ENCODE measurements at places on chromosomes 16 and 17.

DNA sequence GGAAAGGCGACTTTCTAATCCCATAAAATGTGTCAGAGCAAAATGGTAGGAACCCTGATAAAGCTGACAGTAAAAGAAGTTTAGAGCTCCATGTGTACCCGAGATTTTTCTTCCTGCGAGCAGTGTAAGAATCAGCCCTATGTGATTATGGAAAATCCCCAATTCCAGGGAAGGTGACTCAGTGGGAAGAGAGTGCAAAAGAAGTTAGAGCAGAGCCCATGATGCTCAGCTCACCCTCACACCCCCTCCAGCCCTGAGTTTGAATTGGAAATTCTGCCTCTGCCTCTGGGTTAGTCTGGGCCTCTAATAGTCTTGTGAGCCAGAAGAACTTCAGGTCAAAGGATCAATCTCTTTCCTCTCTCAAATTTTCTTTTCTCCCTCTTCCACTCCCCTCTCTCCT lies 12.5 kb downstream of the C17orf78 start:
- peak; percentile 63 for DNase-seq

GRCh38 chr17:66964930-66965800 lies 658 bp downstream of the CACNG4 start:
- DNase-seq: peak; percentile 26

GRCh38 chr16:57708168-57708567 lies 13.6 kb downstream of the DRC7 start:
- peak; percentile 16 for DNase-seq

- DNase-seq: no peak
Measured at GRCh38 chr17:66950325-66950724, 14.2 kb upstream of the CACNG4 start.

- no peak for DNase-seq
Measured at GRCh38 chr17:11035681-11036080, 197.8 kb upstream of the PIRT start.

GRCh38 chr17:53186001-53186400 lies 636.7 kb upstream of the KIF2B start:
- peak; percentile 31 for DNase-seq

DNA sequence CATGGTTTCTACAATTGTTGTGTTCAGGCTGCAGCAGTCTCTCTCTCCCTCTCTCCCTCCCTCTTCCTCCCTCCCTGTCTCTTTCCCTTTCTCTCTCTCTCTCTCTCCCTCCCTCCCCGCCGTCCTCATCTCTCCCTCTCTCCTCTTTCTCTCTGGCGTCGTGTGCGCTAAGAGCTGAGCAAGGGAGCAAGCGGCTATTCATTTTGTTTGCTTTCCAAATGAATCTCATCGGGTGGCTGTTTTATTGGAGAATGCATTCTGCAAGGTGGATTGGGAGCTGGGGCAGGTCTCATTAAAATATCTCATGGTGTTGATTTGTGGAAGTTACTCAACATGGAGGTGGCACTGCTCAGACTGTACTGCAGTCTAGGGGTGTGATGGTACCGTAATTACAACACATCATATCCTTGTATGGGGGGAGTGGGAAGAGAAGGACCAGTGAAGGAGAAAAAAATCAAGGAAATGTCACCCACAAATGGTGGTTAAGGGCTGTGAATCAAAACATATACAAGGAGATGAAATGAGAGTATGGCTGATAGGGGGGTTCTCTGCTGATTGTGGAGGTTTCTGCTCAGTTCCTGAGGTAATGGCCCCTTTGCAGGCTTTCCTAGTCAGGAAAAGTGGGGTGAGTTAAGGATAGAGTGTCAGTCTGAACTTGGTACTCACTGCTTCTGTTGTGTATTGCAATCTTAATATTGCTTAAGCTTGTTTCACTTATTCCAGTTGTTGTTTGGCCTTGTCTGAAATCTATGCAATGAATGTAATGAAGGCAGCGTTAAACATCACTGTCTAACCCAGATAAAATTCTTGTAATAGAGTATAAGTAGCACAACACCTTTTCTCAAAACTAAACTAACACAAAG lies 2.7 kb downstream of the MSL1 start:
- peak; percentile 46 for DNase-seq

DNA sequence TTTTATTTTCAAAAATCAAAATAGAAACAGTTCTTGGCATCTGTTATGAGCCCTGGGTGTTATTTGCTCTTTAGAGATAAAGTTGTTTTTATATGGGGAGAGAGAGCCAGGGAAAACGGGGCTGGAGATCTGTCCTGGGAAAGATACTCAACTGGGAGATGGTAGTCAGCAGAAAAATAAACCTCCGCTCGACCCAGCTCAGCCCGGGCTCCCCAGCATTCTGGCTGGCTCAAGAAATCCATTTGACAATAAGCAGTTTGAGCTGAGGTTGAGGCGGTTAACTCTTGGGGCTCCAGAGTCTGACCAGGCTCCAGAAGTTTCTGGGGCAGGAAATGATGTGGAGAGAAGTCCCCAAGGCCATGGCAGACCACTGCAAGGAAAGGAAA lies 151.9 kb downstream of the IRX5 start:
- DNase-seq: no peak

DNA sequence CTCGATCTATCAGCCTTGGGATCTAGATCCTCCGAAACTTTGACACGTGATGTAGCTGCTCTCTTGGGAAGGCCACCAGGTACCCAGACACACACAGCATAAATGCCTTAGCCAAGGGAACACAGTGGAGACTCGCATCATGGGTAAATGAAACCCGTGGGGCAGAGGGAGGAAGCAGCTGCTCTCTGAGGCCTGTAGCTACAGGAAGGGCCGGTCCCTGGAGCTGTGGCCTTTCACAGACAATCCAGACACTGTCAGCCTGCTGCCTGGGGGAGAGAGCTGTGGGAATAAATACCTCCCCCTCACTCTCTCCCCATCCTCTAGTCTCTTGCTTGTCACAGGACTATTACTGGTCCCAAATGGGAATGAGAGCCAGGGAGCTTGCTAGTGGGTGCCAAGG lies 351.2 kb downstream of the UTP18 start:
- no peak for DNase-seq

DNA sequence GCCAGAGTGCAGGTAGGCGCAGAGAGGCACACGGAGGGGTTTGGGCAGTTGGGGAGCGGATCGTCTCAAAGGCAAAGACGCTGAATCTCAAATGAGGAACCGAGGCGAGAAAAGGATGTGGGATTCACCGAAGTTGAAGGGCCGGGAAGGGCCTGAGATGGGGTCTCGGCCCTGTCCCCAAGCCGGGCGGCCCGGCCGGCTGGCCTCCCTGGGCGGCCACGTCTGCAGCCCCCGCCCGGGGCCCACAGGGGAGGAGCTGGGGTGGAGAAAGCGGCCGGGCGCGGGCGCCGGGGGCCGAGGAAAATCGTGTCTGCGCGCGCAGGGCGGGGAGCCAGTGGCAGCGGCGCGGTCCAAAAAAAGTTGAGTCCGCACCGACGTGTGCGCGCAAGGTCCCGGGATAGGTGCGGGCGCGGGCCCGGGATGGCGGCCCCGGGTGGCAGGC lies 458 bp downstream of the SLC12A4 start:
- peak; percentile 56 for DNase-seq

GRCh38 chr16:74372953-74373846 lies 2.9 kb upstream of the NPIPB15 start:
- no peak for DNase-seq

- no peak for DNase-seq
Measured at GRCh38 chr16:69554495-69554894, 11.3 kb upstream of the NFAT5 start.

GRCh38 chr17:37133136-37133535 lies 184.4 kb downstream of the AATF start:
- no peak for DNase-seq

DNA sequence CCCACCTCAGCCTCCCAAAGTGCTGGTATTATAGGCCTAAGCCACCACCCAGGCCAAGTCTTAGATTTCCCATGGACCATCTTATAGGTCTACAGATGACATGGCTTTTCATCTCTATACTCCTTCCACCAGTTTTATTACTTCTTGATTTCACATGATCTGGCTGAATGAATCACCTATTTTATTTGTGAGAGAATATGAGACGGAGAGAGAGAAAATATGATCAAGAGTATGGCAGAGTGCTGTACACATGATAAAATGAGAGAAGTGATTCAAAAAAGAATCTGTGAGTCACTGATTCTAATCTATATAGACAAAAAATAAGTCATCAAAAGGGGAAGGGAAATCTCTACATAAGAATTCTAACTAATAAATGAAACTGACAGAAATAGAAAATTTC lies 13.7 kb downstream of the ACSM1 start:
- peak; percentile 38 for DNase-seq

- peak; percentile 73 for DNase-seq
Measured at GRCh38 chr17:60971515-60972369, 294.1 kb downstream of the BCAS3 start.

GRCh38 chr16:11036040-11036439 lies 91.7 kb downstream of the CLEC16A start:
- DNase-seq: no peak

GRCh38 chr16:66741169-66741900 lies 10.1 kb downstream of the DYNC1LI2 start:
- DNase-seq: peak; percentile 87

GRCh38 chr16:3282103-3282729 lies 1.1 kb upstream of the ZNF263 start:
- DNase-seq: peak; percentile 78

DNA sequence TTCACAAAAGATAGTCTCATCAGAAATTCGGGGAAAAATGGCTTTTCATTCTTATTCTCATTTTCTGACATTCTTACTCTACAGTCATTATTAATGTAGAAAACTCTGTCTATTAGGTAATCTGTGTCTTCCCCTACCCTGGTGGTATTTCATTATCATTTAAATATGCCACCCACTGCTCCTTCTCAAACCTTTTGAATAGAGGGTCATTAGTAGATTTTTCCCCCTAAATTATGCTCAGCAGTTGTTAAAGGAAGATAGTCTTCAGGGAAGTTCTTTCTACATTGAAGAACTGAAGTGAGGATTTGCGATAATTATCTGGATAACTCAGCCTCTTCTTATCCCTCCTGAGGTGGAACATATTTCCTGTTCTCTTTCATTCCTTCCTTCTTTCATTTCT lies 989.5 kb upstream of the RBFOX1 start:
- DNase-seq: no peak

DNA sequence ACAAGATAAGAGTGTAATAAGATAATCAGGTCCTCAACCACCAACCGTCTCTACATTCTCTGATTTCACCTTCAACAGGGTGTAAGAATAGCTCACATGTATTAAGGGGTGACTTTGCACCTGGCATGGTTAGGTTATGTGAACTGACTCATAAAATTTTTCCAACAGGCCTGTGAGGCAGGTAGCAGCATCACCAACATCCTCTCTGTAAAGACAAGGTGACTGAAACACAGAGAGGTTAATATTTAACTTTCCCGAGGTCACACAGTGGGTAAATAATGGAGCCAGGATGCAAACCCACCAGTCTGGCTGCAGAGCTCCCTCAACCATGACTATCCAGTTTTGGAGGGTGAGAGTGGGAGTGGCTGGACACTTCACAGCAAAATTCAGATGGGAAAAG lies 317.2 kb downstream of the C16orf95 start:
- DNase-seq: no peak

- no peak for DNase-seq
Measured at GRCh38 chr16:51062039-51062438, 89.0 kb downstream of the SALL1 start.

GRCh38 chr17:77420095-77420803 lies 279.5 kb downstream of the SEC14L1 start:
- no peak for DNase-seq

GRCh38 chr17:39246274-39246673 lies 20.5 kb upstream of the STAC2 start:
- peak; percentile 37 for DNase-seq

GRCh38 chr17:38404174-38404943 lies 23.9 kb upstream of the ARHGAP23 start:
- DNase-seq: no peak

GRCh38 chr16:49414671-49415070 lies 41.1 kb downstream of the C16orf78 start:
- no peak for DNase-seq

DNA sequence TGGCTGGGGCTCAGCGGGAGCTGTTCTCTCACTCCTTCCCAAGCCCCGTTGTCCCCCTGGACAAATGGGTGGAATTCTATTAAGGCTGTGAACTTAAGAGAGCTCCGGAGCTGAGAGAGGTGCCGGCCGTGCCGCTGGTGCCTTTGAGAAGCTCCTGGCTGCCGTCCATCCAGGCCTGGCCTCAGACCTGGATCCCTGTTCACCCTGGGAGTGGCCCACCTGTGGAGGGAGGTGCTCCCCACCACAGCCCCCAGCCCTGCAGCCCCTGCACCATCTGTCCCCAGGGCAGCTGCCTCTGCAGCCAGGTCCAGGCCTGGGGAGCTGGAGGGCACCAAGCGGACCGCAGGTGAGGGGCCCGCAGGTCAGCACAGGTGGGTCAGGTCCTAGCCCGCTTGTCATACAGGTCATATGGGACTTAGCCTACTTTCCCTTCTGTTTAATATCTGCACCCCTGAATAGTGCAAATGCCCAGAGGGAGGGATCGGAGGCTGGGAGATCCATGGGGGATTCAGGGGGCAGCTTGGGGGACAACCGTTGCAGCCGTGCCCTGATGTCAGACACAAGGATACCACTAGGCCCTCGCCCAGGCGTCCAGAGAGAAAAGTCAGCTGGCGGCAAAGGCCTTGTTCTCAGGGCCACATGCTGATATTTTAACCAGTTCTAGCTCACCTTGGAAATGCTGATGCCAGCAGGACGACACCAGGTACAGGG lies 15.2 kb upstream of the METRNL start:
- no peak for DNase-seq

- peak; percentile 27 for DNase-seq
Measured at GRCh38 chr17:82655038-82655479, 6.8 kb upstream of the WDR45B start.

GRCh38 chr17:6426356-6427101 lies 8.4 kb downstream of the AIPL1 start:
- no peak for DNase-seq

DNA sequence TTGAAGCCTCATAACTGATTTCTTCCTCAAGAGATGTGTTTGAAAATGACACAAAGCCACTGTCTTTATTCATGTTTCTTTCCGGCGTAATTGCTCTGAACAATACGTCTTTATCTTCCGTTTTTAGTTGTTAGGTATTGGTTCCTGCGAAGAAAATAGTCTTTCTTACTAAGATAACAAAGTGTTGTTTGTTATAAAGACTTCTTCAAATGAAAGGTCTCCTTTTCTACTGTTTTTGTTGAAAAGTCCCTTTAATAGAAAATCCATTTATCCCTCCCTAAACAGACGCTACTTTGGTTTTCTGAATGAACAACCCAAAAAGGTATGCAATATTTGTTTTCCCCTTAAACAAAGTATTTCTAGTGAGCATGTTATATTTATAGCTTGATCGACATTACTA lies 469.1 kb downstream of the KCNJ18 start:
- no peak for DNase-seq

GRCh38 chr17:50144845-50145531 lies 5.5 kb downstream of the PPP1R9B start:
- peak; percentile 66 for DNase-seq

Measured in ELR (cell line).